ENCODE measurements at places on chromosomes 5 and 9.

DNA sequence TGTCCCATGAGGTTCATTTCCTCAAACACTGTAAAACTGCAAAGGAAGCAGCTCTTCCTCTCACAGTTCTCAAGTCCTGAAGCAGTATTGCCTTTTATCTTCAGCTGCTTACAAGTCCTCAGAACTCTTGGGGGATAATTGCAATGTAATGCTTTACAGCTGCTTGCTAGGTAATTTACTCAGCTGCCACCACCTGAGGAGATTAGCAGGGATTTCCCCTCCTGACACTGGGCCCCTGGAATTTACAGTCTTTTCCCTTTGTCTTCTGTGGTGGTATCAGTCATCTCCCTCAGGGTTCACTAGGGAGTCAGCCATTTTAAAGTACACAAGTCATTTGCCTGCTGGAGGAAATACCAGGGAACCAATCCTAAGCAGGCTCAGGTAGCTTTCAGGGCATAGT, 754.3 kb upstream of the GRAMD2B start:
- DNase-seq, result no peak

DNA sequence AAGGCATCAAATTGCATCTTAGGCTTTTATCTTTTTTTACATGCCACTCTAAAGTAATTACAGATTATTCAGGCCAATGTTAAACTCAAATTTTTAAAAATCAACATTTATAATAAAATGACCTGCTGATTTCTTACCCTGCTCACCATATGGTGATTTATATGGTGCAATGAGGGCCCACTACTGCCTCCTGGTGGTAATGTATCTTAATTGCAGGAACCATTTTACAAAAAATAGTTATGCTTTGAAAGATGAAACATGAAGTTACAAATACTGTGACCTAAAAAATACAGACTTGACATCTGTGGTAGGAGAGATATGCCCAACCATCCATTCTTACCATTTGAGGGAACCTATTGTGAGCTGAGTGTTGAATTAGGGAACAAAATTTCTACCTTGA, 292.6 kb upstream of the TAS2R1 start:
- DNase-seq, result peak; percentile 3

- peak; percentile 5 for DNase-seq
Measured at GRCh38 chr5:513216-514100, 10.8 kb downstream of the SLC9A3 start.

GRCh38 chr5:53071738-53072137, 37.8 kb downstream of the MOCS2 start:
- no peak for DNase-seq

- DNase-seq, result no peak
Measured at GRCh38 chr9:79360387-79361347, 211.1 kb upstream of the TLE4 start.

DNA sequence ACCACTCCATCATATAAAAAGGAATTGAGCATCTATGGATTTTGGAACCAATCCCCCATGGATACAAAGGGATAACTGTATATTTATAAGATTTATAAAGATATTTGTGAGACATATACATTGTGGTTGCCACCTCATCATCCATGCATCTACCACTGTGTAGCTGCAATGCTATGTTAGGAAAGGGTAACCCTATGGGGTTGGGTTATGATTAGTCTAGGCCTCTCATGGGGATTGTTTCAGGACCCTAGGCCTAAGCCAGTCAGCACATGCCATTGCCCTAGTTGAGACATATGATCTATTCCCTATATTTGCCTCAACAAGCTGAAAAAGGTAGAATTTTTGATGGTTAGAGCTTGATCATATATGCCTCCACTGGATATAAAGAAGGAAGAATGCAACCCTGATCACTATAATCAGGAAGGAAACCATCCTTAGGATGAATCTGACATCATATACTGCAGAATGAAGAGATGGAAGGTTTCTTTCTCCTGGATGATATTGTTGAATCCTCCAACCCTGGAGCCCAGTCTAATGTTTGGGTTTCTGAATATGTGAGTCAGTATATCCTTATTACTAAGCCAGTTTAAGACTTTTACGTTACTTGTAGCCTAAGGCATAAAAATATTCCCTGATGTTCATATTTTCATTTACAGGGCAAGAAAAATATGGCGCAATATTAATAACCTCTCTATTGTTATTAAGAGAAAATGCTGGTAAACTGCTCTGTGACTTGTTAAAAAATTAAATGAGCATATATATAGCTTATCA, 94.2 kb downstream of the ADAMTS19 start:
- DNase-seq, result no peak

DNA sequence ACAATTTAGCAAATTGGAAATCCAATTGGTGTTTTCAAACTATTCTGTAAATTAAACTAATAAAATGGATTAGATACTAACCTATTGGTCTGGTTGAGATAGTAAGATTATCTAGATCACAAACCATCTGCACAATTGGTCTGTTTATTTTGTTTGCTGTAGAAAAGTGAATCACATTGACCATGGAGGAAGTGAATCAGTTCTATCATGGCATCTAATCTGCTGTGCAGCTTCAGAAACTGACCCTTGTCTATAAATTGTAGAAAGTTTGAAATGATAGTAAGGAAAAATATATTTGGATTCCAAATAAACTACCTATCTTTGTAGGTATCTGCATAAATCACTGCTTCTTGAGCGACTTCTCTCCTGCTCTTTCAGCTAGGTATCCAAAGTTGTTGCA, 1865.4 kb downstream of the MAT2B start:
- DNase-seq, result no peak

GRCh38 chr5:69004676-69005075, 89.1 kb upstream of the SLC30A5 start:
- DNase-seq, result no peak

DNA sequence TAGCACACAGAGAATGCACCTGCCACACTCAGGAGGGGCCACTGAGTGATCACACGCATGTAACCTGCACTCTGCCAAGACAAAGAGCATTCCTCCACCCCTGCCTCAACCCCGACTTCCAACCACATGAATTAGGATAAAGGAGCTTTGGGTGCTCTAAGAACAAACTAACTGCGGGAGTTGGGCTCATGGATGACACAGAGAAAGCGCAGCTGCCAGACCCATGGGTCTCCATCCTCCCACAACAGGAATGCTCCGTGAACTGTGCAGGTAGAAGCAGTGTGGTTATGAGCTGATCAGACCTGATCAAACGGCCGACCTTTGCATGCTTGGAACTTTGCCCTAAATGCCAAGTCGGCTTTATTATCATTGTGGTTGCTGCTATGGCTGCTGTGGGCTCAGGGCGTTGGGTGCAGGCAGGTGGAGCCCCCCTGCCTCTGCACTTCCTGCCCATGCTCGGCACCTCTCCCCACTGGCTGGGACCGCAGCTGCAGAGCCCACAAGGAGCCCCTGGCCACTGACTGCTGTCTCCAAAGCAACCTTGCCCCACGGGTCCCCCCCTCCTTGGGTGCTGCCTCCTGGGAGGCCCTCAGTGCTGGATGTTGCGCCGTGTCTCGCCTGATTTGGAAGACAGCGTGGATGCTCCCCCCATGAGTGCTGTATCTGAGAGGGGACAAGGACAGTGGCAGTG, 2.6 kb upstream of the SLC6A3 start:
- DNase-seq, result no peak

DNA sequence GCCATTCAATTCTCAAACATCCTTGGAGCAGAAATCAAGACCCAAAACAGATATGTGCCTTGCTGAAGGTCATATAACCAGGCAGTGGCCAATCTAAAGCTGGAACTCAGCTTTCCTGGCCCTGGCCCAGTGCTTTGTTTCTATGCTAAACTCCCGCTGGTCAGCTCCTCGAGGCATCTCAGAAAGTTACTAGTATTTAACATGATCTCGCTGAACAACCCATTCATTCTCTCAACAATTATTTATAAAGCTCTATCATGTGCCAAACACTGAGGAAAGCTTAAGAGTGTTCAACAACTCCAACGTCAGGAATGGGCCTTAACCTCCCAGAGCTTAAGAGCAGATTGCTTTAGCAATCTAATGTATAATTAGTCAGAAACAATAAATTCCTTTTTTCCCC, 54.0 kb downstream of the FOXD1 start:
- DNase-seq, result no peak

DNA sequence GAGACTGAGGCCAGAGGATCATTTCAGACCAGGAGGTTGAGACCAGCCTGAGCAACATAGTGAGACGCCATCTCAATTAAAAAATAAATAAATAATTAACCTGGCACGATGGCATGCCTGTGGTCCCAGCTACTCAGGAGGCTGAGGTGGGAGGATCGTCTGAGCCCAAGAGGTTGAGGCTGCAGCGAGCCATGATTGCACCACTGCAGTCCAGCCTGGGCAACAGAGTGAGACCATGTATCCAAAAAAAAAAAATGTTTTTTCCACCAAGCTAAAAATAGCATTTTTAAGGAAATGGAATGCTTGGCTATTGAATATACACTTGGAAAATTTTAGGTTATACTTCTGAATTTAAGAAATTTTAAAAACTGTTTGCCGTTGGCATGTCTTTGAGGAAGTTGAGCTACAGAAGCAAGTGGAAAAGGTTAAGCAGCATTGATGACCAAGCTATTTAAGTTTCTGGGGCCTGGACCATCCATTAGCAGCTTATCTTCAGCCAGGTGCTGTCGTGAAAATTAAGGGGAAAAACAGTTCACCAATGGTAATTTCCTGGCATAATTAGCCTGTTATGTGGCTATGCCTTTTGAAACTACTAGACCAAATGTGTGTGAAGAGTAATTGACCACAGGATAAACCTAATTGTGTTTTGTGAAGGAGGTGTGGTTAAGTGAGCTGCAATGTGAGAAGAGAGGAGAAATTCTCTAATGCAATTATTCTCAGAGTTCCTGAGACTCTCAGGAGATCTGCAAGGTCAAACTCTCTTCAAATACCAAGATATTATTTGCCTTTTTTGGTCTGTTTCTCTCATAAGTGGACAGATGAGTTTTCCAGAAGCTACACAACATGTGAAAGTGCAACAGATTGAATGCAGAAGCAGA, 21.0 kb downstream of the F2R start:
- DNase-seq, result peak; percentile 33

GRCh38 chr5:39475881-39476842, 51.4 kb upstream of the DAB2 start:
- DNase-seq, result no peak

DNA sequence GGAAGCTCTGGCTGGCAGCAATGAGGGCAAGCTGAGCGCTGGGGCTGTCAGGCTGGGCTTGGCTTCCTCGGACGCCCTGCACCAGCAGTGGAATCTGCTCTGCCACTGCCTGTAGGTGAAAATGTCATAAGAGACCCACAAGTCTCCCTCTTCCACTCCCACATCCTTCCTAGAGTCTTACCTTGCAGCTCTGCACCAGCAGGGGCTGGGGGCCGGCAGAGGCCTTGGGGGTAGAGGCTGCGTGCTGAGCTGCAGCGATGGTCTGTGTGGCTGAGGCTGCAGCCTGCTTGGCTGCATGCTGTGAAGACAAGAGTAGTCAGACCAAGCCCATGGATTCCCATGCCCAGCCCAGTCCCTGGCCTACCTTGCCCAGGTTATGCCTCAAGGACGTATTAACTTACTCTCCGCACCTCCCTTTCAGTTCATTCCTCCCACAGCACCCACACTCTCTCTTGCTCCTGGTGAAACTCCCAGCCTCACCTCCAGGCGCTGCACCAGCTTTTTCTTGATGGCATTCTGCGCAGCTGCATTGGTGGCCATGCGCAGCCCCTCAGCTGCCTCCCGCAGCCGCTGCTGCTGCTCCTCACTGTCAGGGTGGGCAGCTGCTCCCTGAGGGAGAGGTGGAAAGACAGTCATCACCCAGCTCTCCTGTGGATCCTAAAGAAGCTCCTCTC, 17.3 kb downstream of the TLN1 start:
- DNase-seq, result no peak

DNA sequence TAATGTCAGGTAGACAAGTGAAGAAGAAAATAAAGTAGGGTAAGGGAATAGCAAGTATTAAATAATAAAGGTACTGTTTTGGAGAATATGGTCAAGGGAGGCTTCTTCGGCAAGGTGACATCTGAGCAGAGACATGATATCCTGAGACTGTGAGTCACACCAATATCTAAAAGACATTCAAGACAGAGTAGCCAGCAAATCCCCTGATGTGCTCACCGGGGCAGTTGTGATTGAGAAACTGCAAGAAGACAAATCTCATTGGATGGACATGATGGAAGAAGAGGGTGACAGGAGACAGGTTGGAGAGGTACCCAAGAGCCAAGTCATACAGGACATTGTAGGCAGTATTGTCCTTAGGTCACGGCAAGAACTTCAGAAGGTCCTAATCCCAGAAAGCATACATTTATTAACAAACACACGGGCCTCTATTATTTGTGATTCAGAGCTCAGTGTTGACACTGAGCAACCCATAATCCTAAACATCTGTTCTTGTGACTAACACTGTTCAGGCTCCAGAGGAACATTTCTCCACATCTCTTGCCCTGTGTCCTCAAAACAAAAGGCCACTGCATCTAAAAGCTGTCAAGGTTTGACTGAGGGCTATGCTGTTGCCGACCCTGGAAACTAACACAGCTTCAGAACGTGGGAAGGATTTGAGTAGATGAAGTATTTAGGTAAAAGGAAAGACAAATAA, 258.7 kb upstream of the CLINT1 start:
- DNase-seq, result no peak

GRCh38 chr9:9352877-9353481, 1259.8 kb downstream of the PTPRD start:
- DNase-seq, result peak; percentile 97

- DNase-seq, result no peak
Measured at GRCh38 chr9:121781701-121782464, 130.4 kb downstream of the DAB2IP start.

- no peak for DNase-seq
Measured at GRCh38 chr5:175344331-175345195, 99.4 kb downstream of the DRD1 start.

GRCh38 chr5:24320643-24321042, 324.1 kb downstream of the CDH10 start:
- no peak for DNase-seq

DNA sequence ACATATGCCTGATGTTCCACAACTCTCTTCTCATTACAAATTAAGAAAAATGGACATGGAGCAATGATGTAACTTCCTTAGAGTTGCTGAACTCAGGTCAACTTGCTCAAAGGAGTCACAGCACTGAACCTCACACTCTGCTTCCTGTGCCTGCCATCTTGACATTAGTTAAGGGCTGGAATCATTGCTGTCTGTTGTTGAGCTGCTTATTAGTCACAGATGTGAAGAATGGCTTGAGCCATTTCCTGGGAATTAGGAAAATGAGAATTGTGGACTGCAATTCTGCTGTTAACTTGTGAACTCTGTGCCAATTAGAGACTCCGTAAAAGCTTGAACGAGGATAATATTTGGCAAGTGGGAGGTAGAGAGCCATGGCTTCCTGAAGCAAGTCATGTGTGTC, 212.0 kb downstream of the ADAMTS12 start:
- DNase-seq, result no peak

- no peak for DNase-seq
Measured at GRCh38 chr9:93587284-93587650, 10.9 kb downstream of the PHF2 start.

DNA sequence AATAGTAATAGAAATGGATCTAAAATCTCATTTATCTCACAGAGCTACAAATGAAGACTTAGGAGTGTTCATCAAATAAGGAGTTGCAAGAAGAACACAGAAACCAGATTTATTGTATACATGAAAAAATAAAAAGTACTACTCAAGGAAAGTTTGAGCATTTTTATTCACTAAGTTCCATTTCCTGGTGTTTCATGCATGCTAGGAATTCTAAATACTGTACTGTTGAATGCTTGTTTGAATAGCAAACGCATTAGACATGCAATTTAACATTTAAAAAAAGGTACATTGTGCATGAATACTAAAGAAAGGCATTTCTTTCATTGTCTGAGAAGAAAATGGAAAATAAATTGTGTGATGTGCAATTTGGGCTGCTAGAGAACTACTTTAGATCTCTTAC, 52.1 kb downstream of the C6 start:
- DNase-seq, result no peak
